ENCODE measurements at places on chromosomes 7 and 10.

- DNase-seq = no peak
Observed at GRCh38 chr10:81019029-81019890, 481.6 kb downstream of the SH2D4B start.

- DNase-seq = no peak
Observed at GRCh38 chr7:141097430-141097829, 23.6 kb downstream of the TMEM178B start.

DNA sequence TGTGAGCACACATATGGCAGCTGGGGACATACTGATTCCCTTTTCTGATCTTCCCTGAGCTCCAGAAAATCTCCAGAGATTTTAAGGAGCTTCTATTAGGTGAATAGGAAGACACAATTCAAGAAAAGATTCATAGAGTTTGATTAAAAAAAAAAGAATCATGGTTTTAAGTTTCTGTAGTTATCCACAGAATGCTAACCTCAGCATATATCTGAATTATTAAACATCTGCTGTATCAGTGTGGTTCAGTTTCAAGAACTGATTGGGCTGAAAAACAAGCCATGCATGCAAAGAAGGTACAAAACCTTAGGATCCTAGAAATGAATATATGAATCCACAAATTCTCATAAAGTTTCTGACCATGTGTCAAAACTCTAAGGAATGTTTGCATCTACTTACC lies 94.1 kb upstream of the ZNF438 start:
- DNase-seq = no peak

DNA sequence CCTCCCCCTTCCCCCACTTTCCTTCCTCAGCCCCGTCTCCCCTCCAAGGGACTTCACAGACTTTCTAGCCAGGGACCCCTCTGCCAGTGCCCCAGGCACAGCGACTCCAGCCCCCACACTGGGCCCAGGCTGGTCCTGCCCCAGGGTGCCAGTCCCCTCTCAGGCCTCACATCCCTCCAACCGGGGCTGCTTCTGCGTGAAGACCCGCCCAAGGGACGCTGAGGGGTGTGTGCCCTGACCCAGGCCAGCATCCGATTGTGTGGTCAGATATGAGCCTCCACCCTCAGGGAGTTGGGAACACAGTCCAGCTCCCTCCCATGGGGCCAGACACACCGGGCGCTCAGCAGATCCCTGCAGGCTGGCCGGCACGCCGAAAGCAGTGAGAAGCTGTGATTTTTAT lies 97.0 kb downstream of the MICALL2 start:
- DNase-seq = no peak
